ENCODE measurements at places on chromosomes 6 and 20.

GRCh38 chr20:53901064-53901463, 169.3 kb downstream of the BCAS1 start:
- DNase-seq = no peak

- DNase-seq = no peak
Measured at GRCh38 chr6:107736713-107737396, 87.3 kb downstream of the SCML4 start.

- no peak for DNase-seq
Measured at GRCh38 chr6:31397901-31398525, 5.4 kb upstream of the MICA start.

DNA sequence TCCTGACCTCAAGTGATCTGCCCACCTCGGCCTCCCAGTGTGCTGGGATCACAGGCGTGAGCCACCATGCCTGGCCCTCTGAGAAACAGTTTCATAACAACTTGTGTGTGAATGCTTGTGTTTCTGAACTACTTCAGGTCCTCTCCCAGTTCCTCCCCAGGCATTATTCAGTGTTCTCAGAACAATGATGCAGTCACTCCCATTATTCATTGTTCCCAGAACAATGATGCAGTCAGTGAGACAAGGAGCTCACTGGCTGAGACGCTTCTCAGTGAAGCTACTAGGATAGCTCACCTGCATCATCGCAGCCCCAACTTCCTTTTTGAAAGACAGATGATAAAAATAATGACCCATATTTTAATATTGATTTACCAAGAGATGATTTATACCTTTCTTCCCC, 71.5 kb downstream of the NDUFAF5 start:
- no peak for DNase-seq

GRCh38 chr20:25287631-25288290, 39.9 kb downstream of the PYGB start:
- DNase-seq = no peak

- no peak for DNase-seq
Measured at GRCh38 chr6:69705954-69706353, 90.9 kb downstream of the LMBRD1 start.

DNA sequence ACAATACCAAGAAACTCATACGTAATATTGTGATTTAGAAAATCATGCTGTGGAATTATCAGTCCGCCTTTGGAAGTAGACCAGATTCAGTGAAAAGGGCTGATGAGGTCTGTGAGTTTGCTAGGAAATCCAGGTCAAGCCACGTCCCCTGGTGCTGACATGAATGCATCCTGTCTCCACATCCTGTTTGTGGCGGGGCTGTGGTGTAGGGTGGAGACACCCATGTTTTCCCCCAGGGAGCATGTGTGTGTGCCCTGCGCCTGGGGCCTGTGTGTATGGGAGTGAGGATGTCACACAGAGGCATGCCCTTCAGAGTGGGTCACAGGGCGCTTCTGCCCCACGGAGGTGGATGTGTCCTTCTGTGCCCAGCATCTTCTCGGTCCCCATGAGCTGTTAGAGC, 109.1 kb downstream of the SASH1 start:
- DNase-seq = no peak

DNA sequence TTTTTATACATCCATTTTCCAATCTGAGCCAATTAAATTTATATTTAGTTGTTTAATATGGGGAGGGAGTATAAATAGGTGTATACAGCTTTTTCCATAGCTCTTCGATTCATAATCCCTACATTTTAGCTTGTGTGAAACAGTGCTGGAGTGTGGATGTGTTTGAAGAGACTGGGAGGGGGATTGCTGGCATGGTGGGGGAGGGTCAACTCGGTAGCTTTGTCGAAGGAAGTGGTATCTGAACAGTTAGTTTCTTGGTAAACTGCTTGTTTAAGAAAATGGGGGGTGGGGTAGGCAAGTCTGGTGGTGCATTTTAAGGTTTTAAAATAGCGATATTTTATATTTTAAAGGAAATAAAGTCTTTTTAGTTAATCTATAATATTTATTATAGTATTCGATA, 1.4 kb upstream of the LIN28B start:
- DNase-seq = no peak

Data from trophoblast cell (in vitro differentiated cells and primary cell).